C1 segment of cervical spinal cord (tissue), 14 donors: ENCODE measurements at places on chromosomes 16 and 17.

DNA sequence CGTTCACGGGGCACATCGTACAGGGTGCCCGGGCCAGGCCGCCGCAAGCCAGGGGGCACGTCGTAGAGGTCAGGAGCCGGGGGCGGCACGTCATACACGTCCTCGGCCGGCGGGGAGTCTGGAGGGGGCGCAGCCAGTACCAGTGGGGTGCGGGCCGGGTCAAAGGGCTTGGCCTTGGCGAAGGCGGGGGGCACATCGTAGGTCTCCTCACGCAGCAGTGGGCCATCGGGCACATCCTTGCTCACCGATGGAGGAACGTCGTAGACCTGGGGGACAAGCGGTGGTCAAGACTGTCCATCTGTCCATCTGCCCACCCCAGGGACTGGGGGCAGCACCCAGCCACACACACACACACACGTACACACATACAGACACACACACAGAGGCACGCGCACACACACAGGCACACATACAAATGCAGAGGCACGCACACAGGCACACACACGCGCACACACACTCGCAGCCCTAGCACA lies 15.7 kb downstream of the BCAR1 start:
- no peak for DNase-seq

- no peak for DNase-seq
Measured at GRCh38 chr17:15909481-15909991, 35.4 kb upstream of the ADORA2B start.

- DNase-seq, result no peak
Measured at GRCh38 chr16:2470603-2471015, 488 bp upstream of the NTN3 start.

DNA sequence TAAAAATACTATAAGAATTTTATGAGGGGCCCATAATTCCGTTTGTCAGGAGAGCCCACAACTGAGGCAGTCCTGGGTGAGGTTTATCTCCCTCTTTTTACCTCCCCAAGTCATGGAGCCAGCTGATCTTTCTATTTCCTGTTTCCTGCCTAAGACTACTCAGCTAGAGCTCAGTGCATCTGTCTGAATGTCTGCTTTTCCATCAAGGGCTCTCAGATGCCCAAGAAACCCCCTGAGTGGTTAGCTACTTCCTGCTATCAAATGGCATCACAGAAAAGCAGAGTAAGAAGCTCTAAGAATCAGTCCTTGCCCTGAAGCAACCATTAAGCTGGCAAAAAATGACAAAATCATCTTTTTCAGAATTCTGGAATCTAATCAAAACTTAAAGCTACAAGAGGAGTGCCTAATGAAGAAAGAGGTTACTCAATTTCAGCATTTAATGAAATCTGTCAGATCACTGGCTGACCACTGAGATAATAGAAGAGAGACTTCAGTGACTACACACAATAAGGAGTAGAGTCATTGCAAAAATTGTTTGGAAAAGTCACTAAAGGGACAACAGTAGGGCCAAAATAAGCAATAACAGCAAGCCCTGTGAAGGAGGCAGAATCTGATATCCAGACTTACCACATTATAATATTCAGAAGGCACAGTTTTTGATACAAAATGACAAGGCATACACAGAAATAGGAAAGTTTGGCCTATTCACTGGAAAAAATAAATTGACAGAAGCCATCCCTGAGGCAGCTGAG lies 150.1 kb downstream of the CYB561 start:
- DNase-seq, result no peak

DNA sequence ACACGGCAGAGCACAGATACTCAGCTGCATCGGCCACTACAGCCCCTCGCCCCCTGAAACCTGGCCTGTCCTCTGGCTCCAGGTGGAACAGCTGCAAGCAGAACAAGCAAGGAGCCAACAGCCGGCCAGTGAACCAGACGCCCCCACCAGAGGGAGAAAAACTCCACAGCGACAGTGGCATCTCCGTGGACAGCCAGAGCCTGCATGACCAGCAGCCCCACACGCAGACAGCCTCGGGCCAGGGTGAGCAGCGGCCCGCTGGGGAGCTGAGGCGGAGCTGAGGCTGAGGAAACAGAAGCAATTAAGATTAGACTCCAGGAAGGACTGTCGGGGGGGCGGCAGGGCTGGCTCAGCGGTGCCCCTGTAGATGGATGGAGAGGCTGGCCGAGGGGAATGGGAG lies 16.7 kb downstream of the NGFR start:
- no peak for DNase-seq

DNA sequence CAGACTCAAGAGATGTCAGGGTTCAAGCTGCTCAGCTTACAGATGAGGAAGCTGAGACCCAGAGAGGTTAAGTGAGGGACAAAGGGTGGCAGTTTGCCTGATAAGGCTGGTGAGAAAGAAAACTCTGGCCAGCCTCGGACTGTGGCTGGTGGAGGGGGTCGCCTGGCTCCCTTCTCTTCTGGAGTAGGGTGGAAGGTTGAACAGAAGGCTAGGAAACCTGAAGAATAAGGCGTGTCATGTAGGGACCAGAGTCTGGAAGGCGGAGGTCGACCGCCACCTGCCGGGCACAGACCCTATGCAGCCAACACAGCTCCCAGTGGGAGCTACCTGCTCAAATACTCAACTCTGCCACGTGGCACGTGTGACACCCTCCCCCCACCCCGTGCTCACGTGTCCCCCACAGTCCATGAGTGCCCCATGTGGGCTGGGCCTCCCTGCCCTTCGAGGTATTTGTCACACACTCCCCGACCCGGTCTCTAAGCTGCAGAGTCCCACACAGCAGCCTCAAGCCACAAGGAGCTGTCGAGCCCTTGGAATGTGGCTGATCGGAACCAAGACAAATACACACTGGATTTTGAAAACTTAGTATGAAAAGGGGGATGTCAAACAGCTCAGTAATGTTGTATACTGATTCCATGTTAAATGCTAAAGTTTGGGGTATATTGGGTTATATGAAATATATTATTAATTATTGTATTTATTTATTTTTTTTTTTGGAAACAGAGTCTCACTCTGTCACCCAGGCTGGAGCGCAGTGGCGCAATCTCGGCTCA lies 11.8 kb downstream of the HID1 start:
- DNase-seq, result no peak

- DNase-seq, result no peak
Measured at GRCh38 chr16:11726008-11726407, 16.6 kb downstream of the TXNDC11 start.

DNA sequence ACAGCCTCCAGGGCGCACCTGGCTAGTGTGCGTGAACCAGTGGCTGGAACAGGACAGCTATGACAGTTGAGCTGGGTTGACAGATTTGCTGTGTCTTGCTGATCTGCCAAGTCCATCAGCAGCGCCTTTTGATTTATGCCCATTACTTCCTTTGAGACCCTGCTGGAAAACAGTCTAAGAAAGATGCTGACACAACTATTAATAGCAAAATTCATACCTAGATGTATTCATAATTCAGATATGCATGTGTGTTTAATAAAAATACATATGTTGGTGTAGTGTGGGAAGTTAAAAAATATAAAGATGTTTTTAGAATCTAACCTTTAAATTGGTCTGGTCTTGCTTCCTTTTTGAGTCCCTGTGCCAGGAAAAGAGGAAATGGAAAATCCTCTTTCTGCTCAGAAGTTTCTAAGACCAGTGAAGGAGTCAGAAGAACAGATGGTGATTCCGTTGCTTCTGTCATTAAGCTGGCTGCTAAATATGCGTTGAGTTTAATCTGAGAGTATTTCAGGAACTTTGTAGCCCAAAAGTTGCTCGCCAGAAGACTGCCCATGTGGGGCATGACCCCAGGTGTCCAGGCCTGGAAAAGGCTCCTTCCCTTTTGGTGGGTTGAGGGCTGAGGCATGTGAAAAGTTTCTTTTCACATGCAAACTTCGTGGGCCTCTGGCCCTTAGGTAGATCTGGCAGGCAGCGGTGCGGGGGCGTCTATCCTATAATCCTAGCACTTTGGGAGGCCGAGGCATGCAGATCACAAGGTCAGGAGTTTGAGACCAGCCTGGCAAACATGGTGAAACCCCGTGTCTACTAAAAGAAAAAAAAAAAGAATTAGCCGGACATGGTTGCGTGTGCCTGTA lies 40.0 kb upstream of the ENDOV start:
- no peak for DNase-seq

- DNase-seq, result no peak
Measured at GRCh38 chr16:57991551-57992059, 8.9 kb downstream of the ZNF319 start.

GRCh38 chr17:82149401-82150099 lies 51.5 kb upstream of the FASN start:
- no peak for DNase-seq

DNA sequence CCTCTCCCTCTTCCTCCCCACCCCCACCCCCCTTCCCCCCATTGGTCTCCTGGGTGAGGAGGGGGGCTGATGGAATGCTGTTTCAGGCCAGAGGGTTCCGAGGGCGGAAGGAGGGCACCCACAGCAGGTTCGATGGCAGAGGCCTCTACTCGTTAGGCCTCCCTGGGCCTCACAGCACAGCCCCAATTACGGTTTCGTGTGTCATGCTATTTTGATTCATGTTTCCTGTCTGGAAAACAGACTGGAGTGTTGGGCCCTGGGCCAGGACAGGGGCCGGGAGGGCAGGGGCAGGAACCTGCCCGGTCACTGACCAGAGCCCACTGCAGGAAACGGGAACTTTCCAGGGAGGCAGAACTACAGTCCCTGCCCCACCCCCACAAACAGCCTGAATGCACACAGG lies 138.2 kb downstream of the C16orf95 start:
- no peak for DNase-seq

DNA sequence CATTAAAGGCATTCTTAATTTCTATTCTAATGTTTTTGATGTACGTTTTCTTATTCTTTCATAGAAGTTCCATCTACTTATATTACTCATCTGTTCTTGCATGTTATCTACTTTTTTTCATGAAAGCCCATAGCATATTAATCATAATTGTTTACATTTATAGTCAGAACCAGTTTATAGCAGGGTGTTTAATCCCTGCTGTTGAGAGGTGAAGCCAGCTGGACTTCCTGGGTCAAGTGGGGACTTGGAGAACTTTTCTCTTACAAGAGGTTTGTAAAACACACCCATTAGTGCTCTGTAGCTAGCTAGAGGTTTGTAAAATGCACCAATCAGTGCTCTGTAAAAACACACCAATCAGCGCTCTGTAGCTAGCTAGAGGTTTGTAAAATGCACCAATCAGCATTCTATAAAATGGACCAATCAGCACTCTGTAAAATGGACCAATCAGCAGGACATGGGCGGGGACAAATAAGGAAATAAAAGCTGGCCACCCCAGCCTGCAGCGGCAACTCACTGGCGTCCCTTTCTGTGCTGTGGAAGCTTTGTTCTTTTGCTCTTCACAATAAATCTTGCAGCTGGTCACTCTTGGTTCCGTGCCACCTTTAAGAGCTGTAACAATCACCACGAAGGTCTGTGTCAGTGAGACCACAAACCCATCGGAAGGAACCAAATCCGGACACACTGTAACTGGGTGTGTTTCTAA lies 120.6 kb downstream of the TANC2 start:
- no peak for DNase-seq

GRCh38 chr16:86901483-86901882 lies 323.1 kb downstream of the FOXL1 start:
- DNase-seq, result no peak

DNA sequence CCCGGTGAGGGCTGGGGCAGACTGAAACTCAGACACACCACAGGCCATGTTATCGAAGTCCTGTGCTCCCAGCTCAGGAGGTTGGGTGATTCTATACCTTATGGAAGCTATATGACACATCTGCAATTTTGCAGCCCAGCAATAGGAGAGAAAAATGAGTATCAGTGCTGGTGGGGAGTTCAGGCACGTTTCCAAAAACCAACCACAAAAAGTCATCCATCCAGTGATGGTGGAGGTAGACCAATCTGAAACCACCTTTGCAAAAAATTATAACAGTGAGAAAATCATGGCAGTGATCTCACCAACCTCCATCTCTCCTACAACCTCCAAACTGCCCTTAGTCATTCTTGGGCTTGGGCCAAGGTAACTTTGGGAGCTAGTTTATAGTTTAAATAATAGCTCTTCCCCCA lies 327.9 kb downstream of the SLC39A11 start:
- DNase-seq, result no peak

GRCh38 chr17:49278076-49278475 lies 47.5 kb upstream of the PHOSPHO1 start:
- no peak for DNase-seq

DNA sequence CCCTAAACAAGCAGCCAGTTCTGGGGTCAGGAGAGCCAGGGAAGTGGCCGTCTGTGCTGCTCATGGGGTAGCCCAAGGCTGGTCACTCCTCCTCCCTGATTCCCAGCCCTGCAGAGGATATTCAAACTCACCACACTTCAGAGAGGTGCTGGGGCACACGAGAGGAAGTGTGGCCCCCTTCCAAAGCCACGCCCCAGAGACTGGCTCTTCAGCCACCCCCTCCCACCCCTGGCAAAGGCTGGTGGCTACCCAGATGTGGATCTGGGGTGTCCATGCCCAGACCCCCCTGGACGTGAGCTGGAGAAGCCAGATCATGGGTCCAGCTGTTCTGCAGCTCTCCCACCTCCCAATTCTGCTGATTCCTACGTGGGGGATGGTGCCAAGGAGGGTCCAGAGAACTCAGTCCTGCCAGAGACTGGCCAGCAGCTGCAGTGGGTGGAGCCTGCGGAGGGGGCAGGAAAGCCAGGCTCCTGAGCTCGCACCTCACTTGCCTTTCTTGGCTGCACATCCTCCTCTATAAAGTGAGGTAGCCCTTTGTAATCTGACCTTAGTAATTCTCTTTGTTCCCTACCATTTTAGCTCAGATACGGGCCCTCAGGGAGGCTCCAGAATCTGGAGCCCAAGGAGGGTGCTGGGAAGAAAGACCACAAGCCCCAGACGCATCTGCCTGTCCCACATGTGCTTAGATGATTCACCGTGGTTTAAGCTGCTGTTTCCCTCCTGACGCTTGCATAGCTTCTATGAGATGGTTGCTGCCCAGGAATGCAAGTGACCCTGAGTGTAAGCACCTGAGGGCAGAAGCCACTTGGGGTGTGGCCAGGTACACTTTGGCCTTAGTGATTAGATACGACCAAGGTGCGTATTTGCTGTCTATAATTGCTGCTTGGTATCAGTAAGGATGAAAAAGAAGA lies 15.3 kb downstream of the SDK2 start:
- DNase-seq, result no peak

DNA sequence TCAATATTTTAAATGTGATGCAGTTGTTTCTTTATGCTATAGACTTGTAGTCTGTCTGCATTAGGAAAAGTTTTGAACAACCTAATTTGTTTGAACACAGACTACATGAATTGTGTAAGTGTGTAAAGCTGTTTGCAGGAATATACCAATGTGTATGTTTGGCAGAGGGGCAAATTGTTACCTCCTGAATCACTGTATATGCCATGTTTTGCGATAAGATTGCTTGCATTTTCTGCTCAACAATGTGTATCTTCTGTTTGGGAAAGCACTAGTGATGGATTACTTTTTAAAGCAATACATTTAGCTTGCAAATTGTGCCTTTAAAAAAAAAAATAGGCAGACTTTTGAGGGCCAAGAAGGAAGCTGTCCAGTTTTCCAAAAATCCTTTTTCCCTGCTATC lies 14.6 kb downstream of the RBBP6 start:
- no peak for DNase-seq

- no peak for DNase-seq
Measured at GRCh38 chr17:74831444-74832146, 28.1 kb downstream of the GRIN2C start.

GRCh38 chr16:86895606-86896005 lies 317.3 kb downstream of the FOXL1 start:
- no peak for DNase-seq
